ENCODE measurements at places on chromosomes 2 and 18.
A peak's percentile ranks its signal among the peaks of the same experiment; 100 is the strongest.

GRCh38 chr2:108404784-108405397 is 27.1 kb downstream of the SULT1C4 start:
- DNase-seq: no peak

DNA sequence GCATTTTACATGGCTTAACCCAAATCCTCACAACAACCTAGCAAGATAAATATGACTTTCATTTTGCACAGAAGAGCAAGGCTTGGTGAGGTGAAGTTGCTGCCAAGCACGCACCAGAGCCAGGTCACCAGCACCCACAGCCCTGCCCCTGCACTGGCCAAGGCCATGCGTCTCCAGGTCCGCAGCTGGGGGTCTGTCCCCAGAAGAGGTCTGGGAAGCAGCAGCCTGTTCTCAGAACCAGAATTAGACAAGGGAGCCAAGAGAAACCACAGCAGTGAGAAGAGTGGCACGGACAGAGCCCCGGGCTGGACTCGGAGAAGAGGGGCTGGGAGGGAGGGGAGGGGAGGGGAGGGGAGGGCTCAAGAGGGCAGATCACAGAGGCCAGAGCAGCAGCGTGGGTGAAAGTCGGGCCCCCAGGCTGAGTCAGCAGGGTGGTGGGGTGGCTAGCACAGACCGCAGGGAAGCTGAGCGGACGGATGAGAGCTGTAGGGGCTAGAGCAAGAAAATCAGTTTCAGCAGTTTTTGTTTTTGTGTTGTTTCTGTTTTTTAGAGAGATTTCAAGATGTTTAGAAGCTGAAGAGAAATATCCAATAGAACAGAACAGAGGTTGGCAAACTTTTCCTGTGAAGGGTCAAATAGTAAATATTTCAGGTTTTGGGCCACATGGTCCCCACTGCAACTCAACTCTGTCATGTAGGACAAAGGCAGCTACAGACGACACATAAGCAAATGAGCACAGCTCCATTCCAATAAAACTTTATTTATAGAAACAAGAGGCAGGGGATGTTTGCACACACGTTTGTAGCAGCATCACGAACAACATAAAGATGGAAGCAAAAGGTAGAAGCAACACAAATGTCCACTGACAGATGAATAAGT is 7.4 kb upstream of the MTERF4 start:
- peak; percentile 37 for DNase-seq

- DNase-seq: no peak
Measured at GRCh38 chr2:199308567-199308966, 149.2 kb downstream of the SATB2 start.

DNA sequence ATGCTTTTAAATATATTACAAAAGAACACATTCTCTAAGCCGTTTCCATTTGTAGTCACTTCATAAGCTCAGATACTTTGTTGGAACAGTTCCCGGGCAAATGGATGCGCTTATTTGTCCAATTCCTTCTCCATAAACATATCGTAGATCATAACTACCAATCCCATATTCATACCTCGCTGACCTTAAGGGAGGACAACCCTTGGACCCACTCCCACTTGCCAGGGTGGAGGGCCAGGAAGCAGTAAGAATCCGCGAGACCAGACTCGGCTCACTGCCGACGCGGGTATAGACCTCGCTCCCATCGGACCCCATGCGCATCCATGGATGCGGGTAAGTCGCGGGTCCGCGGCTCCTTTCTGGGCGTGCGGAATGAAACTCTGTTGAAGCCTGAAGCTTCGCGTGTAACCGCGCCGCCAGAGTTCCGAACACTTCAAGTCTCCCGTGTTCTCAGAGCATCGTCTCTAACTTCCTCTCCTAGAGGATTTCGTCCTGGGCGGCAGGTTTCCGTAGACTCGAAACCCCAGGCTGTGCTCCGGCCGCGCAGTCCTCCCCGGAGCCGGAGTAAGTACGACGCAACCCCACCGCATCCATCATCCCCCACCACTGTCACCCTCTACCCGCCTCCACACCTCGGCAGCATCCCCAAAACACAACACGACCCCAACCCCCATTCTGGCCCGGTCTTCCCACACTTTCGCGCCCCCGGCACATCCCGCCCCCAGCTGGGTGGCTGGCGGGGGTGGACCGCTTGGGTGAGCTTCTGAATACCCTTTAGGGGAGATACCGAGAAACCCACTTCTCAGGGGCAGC is 1.1 kb downstream of the DSC3 start:
- no peak for DNase-seq

- no peak for DNase-seq
Measured at GRCh38 chr2:113036763-113037162, 15.9 kb downstream of the IL36B start.

DNA sequence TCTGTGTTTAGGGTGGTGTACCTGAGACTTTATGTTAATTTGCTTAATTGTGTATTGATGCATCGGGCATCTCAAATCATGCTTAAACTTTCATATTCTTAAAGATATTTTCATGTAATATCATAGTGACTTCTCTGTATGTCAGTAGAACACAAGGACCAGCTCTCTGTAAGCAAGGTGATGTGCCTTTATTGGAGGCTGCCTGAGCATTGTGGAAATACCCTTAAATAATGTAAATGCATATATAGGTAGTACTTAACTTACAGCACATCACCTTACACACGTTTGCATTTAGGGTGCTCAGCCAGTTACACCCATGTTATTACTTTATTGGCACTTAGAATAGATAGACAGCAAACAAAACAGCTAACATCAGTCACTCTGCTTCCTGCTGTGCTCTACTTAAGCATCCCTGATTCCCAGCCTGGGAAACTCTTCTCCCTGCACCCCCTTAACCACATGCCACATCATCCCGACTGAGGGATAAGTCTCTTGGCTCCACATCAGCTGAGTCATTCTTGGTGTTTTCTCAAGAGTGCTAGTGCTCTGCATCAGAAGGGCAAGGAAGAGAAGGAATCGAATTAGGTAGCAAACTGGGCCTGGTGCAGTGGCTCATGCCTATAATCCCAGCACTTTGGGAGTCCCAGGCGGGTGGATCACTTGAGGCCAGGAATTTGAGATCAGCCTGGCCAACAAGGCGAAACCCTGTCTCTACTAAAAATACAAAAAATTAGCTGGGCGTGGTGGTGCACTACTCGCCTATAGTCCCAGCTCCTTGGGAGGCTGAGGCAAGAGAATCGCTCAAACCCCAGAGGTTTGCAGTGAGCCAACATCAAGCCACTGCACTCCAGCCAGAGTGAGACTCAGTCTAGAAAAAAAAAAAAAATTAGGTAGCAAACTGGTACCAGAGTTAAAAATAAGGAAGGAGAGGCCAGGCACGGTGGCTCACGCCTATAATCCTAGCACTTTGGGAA is 108.7 kb downstream of the MAP3K20 start:
- no peak for DNase-seq

DNA sequence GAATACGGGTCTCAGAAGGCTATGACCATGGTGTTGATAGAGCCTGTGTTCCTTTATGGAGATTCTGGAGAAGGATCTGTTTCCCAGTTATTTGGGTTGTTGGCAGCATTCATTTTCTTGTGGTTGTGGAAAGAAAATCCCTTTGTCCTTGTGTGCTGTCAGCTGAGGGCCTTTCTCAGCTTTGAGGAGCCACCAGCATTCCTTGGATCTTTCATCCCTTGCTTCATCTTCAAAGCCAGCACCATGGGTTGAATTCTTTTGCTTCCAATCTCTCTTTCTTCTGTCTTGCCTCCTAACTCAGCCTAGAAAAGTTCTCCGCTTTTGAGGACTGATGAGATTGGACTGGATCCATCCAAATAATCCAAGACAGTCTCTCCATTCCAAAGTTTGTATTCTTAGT is 103.2 kb upstream of the MMADHC start:
- DNase-seq: no peak

DNA sequence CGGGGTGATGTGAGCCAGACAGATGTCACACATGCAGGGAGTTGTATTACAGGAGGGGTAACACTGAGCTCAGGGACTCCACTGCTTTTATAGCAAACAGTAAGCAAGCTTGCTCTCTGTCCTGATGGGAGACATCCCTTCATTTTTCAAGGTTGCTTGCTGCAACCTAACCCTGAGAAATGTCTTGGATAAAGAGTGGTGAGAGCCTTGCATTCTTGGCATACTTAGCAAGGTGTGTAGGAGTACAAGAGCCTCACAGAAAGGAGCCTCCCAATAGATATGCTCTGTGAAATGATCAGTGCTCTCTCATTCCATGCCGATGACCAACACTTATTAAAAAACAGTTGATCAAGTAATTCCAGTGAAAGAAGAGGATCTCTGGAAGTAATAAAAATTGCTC is 8.1 kb downstream of the PFN4 start:
- no peak for DNase-seq

- DNase-seq: no peak
Measured at GRCh38 chr18:59468821-59469220, 109.8 kb upstream of the LMAN1 start.

GRCh38 chr2:102735416-102736109 is 26.3 kb upstream of the TMEM182 start:
- DNase-seq: no peak

DNA sequence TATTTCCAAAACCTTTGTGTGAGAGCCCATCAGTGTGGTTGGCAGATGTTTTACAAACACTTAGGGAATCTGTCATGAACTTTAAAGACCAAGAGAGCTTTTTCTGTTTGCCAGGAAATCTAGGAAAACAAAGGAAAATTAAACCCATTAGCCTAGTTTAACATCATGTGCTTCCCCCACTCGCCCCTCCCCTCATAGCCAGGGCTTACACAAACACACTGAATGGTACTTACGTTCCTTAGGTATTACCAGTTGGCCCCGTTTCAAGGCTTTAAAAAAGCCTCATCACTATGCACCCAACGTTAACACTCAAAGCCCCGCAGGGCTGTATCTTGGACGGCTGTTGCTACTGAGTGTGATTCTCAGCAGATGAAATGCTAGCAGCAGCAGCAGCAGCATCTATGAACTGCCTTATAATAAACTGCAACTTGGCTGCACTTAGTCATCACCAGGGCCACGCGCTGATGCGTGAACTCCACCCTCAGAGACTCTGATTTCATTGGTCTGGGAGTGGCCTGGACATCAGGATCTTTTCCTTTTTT is 20.1 kb upstream of the TTC39C start:
- DNase-seq: no peak

DNA sequence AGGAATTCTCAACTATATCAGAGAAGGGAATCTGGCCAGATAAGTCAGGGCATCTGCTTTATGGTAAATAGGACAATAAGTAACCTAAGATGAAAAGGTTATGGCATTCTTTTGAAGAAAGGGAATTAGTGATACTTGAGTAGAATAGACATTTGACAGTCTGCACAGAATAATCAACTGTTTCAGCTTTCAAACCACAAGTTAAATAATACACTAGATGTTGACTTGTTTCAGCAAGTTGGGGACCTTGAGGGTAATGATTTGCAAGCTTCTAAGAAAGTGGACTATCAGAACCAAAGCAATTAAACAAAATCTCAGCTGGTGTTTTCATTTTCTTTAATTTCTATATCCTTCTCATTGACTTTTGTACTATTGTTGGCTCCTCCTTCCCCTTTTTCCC is 54.5 kb downstream of the SLC39A10 start:
- DNase-seq: no peak

DNA sequence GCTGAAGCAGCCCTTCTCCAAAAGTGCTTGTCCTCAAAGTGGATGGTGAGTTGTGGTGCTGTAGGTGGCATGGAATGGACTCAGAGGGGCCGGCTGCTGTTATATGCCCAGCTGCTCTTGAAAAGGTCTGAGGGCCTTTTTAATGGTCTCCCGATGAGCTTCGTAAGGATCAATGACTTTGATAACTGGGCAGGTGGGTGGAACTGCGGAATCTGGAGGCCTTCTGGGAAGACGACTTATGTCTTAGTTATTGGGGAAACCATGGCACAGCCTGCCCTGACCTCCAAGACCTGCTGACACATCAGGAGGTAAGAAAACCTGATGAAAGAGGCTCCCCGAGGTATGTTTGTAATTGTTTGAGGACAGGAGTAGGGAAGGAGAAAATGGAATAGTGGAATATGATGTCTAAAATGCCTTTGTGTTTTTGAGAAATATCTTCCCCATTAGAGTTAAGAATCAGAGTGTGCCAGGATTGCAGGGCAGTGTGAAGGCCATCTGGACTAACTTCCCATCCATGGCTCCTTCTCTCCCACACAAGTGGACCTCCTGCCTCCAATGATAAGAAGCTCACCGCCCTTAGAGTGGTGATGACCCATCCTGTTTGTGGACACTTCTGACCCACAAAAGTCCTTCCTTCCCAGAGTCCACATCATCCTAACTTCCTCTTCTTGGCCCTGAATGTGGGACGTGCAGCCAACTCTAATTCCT is 236.1 kb downstream of the FHOD3 start:
- no peak for DNase-seq

- peak; percentile 23 for DNase-seq
Measured at GRCh38 chr18:13530879-13531387, 195.4 kb downstream of the FAM210A start.

DNA sequence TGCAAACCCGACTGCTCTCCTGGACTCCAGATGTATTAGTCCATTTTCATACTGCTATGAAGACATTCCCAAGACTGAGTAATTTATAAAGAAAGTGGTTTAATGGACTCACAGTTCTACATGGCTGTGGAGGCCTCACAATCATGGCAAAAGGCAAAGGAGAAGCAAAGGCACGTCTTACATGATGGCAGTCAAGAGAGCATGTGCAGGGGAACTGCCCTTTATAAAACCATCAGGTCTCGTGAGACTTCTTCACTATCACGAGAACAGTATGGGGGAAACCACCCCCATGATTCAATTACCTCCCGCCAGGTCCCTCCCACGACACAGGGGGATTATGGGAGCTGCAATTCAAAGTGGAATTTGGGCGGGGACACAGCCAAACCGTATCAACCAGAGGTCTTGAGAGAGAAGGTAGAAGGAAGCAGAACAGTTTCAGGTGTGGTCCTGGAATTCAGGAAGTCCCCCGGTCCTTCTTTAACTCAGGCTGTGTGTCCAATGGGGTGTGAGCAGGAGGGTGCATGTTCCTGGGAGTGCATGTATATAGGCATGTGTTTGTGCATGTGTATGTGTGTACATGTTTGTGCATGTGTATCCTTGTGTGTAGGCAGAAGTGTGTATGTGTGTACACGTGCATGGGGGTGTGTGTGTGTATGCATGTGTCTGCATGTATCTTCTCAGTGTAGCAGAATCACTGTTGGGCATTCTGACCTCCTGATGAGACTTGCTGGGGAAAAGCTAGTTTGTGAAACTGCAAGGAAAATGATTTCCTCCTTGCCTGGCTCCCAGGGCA is 46.2 kb downstream of the GREB1 start:
- no peak for DNase-seq

- no peak for DNase-seq
Measured at GRCh38 chr2:72340665-72341064, 193.0 kb upstream of the CYP26B1 start.

DNA sequence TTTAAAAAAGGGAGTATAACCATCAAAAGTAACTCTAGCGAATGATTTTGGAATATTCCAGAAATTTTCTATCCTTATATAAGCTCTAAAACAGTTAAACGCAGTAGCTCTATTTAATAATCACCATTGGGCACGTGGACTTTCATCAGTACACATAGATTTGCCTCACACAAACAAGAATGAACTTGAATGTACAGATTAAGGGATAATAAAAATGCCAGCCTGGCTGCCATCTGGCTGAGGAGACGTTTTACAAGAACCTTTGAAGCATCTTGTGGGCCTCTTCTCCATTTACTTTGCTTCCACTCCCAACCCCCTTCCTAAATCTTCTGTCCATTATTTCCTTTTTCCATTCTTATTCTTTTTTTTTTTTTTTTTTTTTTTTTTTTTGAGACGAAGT is 47.2 kb downstream of the AGAP1 start:
- no peak for DNase-seq

Data from activated CD4-positive, alpha-beta memory T cell treated with anti-CD3 and anti-CD28 coated beads, Interleukin-2, amount 10 ng/mL, durations not matched to agents 7 days and 5 days (primary cell).